Right forelimb (tissue), 1 donor: ENCODE measurements at places on chromosomes 2 and 18.

DNA sequence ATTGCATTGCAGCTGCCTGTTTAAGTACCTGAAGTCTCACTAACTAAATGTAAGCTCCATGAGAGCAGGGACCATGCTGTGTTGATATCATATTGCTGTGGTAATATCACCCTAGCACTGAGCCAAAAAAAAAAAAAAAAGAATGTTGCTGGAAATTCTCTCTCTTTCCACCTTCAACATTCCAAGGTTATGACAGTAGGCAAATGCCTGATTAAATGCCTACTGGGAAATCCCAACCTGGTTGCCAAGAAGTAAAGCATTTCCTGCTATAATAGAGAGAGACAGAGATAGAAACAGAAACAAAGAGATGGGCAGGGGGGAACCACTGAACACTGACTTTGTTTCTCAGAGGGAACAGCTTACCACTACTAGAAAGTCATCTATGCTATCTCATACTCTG is 1604.2 kb downstream of the LRP1B start:
- no peak for DNase-seq

DNA sequence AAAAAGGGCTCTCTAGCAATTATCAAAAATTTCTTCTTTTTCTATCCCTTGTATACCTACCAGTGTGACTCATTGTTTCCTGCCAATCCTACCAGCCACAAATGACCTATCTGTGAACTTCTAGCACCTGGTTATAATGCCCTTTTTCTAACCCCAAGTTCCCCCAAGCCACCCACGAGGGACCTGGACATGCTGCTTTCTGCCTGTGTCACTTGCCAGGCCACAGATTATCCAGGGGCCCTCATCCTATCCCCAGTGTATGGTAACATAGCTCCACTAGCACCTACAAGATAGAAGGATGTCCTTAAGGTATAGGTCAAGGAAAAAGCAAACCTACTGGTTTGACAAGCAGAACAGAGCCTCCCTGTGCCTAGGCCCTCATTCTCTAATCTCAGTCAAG is 26.8 kb downstream of the AAK1 start:
- no peak for DNase-seq

- DNase-seq: no peak
These were observed 514.8 kb upstream of the MYT1L start for GRCh38 chr2:2845806-2846315.

GRCh38 chr2:201262718-201263117 is 2.4 kb downstream of the CASP8 start:
- no peak for DNase-seq

GRCh38 chr2:235640377-235640776 is 146.5 kb downstream of the AGAP1 start:
- no peak for DNase-seq

DNA sequence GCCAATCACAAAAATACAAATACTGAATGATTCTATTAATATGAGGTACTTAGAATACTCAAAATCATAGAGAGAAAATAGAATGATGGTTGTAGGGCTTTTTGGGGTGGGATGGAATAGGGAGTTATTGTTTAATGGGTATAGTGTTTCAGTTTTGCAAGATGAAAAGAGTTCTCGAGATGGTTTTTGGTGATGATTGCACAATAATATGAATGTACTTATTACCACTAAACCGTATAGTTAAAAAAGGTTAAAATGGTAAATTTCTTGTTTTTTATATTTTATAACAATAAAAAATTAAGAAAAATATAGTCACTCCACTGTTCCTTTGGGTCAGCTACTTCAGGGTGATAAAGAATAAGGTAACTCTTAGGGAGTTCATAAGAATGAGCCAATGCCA is 560.1 kb downstream of the TDRD15 start:
- DNase-seq: no peak

- DNase-seq: no peak
These were observed 127.4 kb downstream of the TGIF1 start for GRCh38 chr18:3577281-3577855.

DNA sequence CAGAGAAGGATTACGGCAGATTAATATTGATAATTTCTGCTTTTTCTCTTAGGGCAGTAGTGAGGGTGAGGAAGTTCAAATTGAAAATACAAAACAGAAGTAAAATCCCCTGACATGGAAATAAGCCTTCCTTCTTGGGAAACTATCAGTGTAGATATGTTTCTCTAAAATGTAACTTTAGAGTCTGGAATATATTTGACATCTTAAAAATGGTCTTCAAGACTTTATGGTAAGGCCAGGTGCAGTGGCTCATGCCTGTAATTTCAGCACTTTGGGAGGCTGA is 33.0 kb downstream of the INPP5D start:
- no peak for DNase-seq

GRCh38 chr2:8149985-8150539 is 531.8 kb upstream of the ID2 start:
- no peak for DNase-seq

DNA sequence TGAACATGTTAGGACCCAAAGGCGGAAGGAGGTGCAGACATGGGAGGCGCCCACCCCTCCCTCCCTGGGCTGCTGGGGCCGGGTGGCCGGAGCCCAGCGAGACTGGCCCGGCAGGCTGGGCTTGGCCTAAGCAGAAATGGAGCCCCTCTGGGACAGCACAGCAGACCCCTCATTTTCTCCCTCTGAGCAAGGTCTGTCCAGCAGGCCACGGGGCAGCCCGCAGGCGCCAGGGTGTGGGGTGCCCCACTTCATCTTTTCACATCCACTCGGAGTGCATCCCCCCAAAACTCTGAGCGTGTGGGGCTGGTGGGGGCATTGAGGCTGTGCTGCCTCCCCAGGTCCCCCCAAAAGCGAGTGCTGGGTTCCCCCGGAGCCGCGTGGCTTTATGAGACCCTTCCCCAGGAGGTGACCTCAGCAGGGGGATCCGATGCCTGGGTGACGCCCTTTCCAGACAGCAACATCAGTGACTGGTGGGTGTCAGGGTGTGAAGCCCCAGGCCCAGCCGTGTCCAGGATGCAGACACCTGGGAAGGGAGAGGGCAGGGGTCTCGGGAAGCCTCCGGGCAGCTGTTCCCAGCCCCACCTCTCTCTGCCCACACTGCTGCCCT is 36.7 kb upstream of the GPC1 start:
- DNase-seq: peak; percentile 51

DNA sequence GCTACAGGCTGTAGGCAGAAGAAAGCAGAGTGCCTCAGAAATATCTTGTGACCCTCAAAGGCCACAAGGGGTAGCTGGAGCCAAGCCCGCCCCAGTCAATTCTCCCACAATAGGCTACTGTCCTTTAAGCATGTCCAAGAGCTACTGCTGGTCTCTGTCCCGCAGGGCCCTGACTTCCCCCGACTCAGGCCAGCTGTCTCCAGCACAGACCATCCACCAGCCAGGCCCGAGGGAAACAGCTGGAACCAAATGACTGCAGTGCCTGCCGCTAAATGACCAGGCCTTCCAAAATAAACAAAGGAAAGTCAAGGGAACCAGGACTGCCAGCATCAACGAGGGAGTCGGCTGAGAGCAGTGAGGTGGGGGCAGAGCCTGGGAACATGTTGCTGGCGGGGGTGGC is 36.7 kb downstream of the MCFD2 start:
- DNase-seq: peak; percentile 70

DNA sequence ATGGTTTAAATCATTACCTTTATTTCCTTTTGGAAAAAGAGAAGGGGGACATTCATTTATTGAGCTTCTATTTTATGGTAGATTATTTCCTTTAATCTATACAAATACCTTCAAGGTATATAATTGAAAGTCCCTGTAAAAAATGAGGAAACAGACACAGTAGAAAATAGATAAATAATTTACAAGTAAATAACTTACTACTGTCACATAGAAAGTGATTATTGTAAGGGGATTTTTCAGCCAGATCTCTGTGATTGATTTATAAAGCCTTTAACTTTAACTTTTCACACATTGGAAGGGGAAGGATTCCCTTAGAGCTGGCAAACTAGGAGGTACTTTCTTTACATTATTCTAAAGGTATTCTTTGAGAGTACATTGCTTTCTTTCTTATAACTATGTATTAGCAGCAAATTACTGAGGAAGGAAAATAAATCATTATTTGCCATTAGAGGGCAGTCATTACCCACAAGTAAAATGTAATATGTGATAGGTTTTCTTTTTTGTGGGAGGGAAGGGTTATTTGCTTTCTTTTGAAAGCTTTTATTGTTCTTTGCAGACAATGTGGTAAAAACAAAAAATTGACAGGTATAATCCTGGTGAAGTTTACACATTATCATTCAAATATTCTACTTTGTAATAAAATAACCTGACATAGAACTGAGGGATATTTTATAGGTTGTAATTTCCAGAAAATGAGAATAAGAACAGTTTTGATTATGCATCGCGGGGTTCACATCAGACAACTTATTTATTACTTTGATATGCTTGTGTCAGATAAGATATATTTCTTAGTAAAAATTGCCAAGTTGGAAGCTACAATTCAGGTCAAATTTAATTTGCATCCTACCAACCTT is 24.8 kb upstream of the RPE start:
- DNase-seq: no peak

DNA sequence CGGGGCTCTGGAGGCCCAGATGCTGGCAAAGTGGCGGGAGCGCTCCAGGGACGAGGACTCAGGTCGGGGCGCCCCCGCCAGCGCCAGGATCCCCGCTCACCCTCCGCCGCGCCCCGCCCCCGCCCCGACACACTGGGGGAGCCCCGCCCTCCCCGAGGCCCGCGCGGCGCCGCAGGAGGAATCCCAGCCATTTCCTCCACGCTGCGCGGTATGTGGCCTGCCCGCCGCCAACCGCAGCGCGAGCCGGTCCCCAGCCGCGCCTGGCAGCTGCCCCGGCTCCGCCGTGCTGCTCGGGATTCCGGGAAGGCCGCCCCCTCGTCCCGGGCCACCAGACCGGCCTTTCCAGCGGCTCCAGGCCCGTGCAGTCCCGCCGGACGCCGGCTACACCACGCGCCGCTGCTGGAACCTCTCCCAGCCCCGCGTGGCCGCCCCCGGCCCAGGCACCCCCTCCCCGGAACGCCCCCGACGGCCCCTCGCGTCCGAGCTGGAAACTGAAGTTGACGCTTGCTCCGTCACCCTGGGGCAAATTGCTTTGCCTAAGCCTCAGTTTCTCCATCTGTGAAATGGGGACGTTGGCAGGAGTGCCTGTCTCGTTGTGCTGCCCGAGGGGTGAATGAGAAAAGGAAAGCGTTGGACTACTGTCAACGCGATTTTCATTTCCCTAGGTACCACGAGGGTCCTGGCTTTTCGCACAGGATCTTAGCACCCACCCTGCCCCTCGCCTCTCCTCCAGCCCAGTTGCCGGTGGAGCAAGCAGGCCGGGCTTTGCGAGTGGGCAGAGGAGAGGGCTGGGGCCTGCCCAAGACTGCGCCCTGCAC is 53.6 kb downstream of the PKDCC start:
- DNase-seq: peak; percentile 84

DNA sequence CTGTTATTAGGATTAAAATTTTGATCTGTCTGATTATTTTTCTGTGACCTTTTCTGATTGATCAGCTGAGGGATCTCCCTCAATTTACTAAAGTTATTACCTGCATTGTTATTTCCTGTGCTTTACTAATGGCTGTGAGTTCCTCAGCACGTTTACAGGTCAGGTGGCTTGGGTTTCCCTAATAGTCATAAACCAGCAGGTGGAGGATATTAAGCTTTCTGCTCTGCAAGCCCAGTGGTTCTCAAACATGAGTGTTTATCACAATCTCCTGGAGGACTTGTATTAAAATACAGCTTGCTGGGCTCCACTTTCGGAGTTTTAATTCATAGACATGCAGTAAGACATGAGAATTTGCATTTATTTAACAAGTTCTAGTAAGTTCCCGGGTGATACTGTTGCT is 22.4 kb upstream of the UGP2 start:
- no peak for DNase-seq

DNA sequence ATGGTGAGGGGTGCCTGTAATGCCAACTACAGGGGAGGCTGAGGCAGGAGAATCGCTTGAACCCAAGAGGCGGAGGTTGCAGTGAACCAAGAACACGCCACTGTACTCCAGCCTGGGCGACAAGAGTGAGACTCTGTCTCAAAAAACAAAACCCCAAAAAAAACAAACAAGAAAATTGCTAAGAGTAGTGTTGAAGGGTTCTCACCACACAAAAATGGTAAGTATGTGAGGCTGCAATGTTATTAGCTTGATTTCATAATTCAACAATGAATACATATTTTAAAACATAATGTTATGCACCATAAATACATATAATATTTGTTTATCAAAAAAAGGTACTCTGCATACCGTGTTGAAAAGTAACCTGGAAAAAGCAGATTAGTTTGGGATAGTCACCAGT is 45.8 kb downstream of the PSMG2 start:
- DNase-seq: no peak

GRCh38 chr2:170679607-170680079 is 35.5 kb upstream of the SP5 start:
- no peak for DNase-seq

GRCh38 chr2:73133566-73134197 is 20.9 kb upstream of the RAB11FIP5 start:
- no peak for DNase-seq

GRCh38 chr18:53489266-53489665 is 735.2 kb downstream of the MBD2 start:
- no peak for DNase-seq

DNA sequence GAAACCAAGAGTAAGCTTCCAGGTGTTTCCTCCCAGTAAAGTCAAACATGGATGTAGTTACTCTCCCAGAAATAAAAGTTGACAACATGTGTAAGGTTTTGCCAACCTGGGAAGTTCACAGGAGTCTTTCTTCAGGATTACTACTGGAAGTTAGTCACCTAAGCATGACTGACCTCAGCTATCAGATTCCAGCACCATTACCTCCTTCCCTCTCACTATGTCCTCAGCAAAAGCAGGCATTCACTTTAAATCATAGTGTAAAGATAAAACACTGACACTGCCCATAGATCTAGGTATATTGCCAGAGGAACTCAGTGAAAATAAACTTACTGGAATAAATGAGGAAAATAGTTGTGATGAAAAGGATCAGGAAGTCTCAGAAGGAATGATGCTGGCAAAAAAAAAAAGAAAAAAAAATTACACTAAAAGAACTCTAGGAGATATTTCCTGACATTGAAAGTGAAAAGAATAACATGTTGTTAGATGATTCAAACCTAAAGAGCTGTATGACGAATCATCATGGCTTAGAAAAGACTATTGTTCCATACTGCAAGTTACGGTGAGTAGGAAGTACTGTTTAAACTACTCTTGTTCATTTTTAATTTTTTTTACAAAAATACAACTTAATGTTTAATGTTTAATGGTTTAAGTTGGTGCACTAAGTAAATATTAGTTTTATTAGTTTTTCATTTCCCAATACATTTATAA is 484.5 kb upstream of the ZNF804A start:
- no peak for DNase-seq

- no peak for DNase-seq
These were observed 91.7 kb upstream of the SPTBN1 start for GRCh38 chr2:54364409-54364808.

DNA sequence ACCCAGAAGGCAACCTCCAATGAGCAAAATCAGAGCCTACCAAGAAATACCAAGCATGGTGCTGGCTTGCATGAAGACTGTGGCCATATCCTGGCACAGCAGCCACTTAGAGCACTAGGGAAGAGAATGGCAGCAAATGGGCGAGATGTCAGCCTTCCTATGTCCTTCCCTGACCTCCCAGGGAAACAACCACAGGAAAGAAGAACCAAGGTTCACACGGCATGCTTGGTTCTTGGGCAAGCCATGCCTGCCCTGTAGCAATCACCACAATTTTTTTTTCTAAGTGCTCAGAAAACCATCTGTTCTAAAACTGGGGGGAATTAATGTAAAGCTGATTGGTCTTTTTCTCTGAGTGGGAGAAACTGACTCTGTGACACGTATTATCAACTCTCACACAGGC is 27.8 kb downstream of the GALNT14 start:
- DNase-seq: no peak
